ENCODE measurements at places on chromosomes 1 and 21.
A peak's percentile ranks its signal among the peaks of the same experiment; 100 is the strongest.

GRCh38 chr1:202235856-202236837 is 42.5 kb downstream of the LGR6 start:
- DNase-seq: peak; percentile 58

DNA sequence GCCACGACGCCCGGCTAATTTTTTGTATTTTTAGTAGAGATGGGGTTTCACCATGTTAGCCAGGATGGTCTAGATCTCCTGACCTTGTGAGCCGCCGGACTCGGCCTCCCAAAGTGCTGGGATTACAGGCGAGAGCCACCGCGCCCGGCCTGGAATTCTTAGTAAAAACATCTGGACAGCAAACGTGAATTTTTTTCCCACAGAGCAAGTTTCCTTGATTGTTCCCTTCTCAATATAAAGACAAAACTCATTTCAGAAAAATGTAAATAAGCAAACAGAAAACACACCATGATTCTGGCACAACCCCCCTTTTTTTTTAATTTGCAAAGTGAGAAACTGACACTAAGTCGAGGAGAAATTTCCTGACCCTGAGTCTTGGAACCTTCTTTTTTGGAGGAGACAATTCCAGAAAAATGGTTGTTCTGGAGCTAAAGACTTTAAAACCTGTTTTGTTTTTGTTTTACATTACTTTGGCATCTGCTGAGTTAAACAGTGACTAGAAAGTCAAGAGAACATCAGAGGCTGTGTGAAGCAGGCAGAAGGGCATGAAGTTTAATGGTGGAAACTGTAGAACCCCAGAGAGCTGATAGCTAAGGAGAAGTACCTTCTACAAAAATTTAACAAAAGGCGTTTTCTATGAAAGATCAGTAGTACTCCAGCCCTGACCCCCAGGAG is 10.3 kb upstream of the HMGCS2 start:
- no peak for DNase-seq

DNA sequence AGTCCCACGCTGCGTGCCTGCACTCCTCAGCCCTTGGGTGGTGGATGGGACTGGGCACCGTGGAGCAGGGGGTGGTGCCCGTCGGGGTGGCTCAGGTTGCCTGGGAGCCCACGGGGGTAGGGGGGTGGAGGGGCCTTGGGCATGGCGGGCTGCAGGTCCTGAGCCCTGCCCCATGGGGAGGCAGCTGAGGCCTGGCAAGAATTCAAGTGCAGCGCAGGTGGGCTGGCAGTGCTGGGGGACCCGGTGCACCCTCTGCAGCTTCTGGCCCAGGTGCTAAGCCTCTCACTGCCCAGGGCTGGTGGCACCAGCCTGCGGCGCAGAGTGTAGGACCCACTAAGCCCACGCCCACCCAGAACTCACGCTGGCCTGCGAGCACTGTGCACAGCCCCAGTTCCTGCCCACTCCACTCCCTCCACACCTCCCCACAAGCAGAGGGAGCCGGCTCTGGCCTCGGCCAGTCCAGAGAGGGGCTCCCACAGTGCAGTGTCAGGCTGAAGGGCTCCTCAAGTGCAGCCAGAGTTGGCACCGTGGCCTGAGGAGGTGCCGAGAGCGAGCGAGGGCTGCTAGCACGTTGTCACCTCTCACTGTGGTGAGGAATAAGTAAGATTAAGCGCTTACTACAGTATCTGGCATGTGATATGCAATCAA is 12.8 kb downstream of the TNNI3K start:
- DNase-seq: no peak

- DNase-seq: no peak
Measured at GRCh38 chr1:29584776-29585175, 348.5 kb downstream of the PTPRU start.

DNA sequence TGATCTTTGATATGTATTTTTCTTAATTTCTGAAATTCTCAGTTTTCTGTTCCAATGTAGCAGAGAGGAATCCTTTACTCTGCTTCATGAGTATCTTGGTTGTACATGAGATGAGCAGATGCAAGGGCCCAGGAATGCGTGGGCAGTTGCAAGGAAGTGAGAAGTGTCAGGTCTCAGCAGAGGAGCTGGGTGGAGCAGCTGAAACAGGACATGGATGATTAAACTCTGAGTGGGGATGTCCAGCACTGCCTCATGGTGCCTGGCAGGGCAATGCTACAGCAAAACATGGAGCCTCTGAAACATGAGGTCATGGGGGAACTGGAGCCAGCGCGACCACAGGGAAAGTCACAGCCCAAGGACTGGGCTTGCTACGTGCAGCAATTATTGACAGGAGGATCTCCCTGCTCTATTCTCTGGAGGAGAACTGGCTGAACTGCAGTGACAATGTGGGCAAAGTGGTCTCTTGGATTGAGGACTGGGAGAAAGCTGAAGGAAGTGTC is 48.4 kb downstream of the COLGALT2 start:
- peak; percentile 64 for DNase-seq

DNA sequence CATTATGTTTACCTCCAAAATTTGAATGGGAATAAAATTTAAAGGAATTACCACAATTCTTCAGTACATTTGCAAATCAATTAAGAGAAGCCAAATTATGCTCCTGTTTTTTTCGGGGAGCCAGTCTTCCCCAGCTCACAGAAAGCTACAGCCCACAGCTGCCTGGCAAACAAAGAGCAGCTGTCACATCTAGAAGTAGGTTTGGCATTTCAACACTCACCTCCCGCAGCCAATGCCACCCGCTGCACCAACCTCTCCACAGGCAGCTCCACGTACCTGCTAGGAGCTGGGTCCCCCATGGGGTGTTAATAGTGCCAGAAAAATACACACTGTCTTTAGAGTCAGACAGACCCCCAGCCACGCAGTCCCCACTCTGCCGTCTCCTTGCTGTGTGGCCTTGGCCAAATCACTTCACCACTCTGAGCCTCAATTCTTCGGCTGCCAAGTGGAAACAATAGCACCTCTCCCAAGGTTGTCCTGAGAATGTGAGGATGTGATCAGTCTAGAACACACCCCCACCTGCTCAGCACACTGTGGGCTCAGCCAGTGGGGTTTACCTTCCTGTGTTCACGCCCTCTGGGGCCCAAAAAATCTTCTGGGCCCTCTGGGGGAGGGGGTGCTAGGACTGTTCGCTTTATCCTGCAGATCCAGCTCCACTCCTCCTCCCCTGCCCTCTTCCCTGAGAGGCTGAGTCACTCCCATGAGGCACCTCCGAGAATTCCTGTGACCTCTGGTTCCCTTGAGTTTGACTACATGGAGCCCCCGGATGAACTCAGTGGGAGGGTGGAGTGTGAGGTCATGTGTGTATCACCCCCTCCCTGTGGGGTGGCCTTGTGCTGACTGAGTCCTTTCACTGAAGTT is 204.3 kb upstream of the GRIK3 start:
- DNase-seq: no peak

DNA sequence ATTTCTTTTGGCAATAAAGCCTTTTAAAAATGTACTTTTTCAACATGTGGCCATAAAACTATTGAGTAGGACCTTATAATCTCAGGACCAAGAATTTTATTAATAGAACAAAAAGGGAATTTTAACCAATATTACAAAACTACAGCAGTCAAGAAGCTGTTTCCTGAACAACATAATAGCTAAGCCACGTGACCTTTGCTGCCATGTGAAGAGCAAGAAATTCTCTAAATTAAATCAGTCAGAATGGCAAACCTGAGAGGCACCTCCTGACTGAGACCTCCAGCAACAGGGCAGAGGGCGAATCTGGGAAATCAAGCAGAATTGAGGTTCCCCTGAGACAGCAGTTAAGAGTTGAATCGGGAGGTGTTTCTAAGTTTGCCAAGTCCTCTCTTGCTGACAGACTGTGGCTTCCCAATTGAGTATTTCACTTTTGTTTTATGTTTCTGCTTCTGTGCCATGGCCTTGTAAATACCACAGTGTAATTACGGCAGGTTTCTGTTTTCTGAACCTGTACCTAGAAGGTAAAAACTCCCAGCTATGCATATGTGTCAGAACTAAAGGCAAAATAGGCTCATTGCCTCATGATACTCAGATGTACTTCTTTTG is 358.4 kb downstream of the NTNG1 start:
- DNase-seq: no peak

- DNase-seq: no peak
Measured at GRCh38 chr1:119966020-119966419, 69.7 kb upstream of the ADAM30 start.

DNA sequence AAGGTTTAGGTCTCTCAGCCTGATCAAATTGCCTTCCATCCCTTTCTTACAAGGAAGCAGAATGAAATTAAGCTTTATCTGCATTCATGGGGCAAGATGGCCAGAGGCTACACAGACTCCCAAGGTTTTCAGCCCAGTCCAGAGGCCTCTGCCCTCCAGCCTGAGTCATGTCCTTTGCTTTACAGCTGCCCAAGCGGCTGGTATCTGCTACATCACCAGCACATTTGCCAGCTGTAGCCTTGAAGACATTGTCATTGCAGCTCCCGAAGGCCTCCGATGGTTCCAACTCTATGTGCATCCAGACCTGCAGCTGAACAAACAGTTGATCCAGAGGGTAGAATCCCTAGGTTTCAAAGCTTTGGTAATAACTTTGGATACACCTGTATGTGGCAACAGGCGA is 16.0 kb downstream of the HAO2 start:
- no peak for DNase-seq

DNA sequence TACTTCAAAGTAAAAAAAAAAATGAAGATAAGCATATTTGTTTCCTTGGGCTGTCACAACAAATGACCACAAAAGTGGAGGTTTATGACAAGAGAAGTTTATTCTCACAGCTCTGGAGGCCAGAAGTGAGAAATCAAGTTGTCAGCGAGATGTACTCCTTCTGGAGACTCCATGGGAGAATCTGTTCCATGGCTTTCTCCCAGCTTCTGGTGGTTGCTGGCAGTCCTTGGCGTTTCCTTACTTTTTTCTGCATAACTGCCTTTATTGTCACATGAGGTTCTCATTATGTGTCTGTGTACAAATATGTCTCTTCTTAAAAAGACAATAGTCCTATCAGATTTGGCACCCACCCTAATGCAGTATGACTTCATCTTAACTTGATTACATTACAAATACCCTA is 398.3 kb downstream of the KCNT2 start:
- DNase-seq: no peak

DNA sequence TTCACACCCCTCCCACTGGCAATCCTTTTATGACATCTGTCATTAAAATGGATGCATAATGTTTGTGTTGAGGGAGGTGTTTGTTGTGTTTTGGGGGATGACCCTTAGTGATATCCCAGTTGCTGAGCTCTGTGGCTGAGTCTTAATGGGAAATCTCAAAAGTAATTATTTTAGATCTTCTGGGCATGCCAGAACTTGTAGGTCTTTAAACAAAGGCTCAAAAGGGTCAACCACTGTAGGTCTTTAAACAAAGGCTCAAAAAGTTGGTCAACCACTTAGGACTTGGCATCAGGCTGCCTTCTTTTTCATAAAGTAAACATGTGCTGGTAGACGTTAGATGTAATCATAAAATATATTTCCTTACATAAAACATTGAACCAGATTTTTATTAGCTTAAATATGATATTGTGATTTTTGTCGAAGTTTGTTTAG is 78.0 kb downstream of the CDC14A start:
- DNase-seq: no peak

GRCh38 chr1:226121587-226122400 is 59.3 kb downstream of the H3-3A start:
- peak; percentile 66 for DNase-seq

DNA sequence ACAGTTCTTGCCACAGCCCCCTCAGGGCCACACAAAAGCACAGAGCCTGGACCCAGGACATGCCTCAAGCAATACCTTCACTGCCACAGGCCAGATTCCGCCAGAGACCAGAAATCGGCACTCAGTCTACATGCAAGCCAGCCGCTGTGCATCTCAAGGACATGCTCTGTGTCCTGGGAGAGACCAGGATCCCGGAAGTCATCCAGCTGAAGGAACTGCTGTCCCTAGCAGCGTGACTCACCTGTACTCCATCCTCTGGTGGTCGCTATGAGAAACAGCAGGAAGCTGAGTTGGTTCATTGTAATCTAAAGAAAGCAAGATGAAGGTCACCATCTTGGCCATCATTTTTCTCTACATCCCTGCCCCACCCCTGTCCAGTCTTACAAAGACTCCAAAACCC is 401 bp downstream of the ITLN1 start:
- DNase-seq: no peak

DNA sequence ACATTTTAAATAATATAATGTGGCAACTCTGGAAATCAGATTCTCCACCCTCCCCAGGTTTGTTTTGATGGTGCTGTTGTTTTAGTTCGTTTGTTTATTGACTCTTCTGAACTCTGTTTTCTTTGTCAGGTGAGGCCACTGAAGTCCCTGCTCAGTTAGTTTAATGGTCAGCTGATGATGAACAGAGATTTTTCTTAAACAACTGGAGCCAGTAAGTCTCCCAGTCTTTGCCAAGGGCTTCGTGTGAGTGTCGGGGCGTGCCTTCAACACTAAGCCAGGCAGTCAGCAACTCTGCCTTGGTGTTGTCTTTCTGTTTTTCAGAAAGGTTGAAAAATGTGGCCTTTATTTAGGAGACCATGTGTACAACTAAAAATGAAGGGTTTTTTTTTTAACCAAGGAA is 58.9 kb downstream of the TEX35 start:
- DNase-seq: no peak

DNA sequence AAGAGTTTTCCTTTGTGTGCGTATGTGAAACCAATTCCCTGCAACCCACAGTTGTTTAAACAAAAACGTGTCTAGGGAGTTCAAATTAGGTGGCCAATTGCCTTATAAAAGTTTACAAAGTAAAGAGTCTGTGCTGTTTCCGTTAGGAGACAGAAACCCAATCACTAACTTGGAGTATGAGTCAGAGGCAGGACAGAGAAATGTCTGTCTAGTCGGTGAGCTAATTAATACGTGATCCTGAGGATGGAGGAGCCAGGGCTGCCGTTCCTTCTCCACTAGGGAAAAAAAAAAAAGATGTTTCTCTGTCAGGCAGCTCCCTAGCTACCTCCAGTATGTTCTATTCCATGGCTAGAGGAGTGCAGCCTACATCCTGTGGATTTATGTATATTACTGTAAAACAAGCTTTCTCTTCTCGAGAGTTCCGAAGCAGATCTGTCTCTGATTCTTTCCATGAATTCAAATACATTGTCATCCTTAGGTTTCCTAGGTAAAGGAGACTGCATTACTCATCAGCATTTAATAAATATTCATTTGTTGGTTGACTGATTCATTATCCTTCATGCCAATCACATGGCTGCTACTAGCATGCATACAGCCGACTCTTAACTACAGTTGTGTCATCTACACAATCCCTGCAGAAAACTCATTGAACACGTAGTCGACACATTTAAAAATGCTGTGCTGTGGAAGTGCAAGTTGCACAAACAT is 430.6 kb downstream of the KIF26B start:
- DNase-seq: no peak

DNA sequence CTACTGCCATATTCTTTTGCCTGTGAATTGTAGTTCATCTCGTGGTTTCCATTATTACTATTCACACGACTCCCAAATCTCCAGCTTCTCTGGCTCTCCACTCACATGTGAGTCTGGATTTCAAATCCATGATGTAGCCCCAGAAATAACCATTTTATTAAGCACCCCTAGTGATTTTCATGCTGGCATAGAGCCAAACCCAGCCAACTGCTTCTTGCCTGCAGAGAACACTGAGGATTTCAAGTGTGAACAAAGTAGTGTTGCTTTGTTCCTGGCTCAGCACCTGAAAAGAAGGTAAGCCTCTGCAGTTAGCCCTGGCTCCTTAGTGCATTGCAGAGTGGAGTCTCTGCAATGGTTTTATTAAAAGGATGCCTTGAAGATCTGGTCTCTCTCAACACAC is 25.9 kb downstream of the UTP25 start:
- DNase-seq: no peak
